IMR-90 (cell line): ENCODE measurements at places on chromosomes 16 and 17.

GRCh38 chr16:78743556-78743955 lies 644.1 kb downstream of the WWOX start:
- no peak for DNase-seq

DNA sequence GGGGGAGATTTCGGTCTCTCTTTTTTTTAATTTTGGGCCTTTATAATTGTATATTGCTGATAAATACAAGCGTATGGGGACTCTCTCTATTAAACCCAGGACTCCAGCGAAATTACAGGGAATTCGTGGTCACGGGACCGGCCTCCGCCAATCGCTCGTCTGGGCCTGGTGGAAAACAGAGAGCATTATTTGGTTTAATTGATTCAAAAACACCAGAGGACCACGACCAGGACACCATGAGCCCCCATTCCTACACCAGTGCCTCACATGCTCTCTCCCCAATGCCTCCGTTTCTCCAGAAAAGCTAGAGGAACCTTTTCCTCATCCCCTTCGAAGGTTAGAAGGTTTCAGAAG lies at the start of gene HOXB2:
TSS of gene HOXB2 (minus strand) at position 88 of the 354 bp plus-strand sequence. CDS start 198 bp downstream, outside the sequence.
- DNase-seq, result peak; percentile 77

- no peak for DNase-seq
These were observed 7.3 kb downstream of the PLEKHG4 start for GRCh38 chr16:67286441-67287235.

DNA sequence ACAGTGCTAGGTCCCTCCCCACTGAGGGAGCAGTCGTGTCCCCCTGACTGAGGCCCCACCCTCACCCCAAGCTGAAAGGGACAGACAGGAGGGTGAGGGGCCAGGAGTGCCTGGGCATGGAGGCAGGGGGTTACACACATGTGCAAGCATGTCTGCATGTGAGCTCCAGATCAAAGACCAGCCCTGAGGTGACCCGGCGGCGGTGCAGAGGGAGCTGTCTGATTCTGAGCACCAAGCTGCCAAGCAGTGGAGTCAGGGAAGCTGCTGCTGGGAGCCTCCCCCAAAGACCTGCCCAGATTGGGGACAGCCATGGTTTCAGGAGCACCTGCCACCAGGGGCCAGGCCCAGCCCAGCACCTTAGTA lies 5.5 kb downstream of the DLX3 start:
- no peak for DNase-seq

- DNase-seq, result peak; percentile 73
These were observed 4.4 kb upstream of the HIC1 start for GRCh38 chr17:2050300-2051060.

DNA sequence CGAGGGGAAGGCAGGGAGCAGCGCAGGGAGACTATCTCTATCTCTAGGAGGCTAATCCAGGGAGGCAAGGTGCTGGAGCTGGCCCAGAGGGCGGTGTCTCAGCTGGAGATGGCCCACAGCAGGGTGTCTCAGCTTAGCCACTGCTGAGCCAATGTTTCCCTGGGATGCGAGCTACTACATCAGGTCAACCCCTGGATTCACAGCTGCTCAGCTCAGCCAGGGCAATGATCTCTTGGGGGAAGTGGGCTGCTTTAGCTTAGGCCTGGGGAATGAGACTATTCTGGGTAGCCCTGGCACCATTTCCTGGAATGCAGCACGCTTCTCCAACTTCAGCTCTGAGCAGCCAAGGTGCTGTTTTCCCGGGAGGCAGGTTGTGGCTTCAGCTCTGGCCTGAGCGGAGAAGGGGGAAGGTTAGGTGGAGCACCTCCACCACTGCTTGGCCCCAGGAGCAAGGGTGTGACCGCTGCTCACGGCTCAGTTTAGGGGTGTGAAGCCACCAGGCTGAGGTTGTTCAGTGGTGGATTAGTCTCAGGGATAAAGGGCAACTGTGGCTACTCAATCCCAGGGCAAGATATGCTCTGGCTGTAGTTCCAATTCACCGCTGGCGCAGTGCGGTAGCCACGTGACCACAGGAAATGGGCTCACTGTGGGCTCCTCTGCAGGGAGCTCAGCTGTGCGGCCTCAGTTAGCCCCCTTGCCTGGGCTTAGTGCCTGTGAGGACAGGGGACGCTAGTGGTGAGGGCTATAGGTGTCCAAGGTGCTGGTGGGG lies 5.2 kb upstream of the PRSS21 start:
- no peak for DNase-seq

GRCh38 chr16:66360624-66361324 lies 5.7 kb upstream of the CDH5 start:
- no peak for DNase-seq

DNA sequence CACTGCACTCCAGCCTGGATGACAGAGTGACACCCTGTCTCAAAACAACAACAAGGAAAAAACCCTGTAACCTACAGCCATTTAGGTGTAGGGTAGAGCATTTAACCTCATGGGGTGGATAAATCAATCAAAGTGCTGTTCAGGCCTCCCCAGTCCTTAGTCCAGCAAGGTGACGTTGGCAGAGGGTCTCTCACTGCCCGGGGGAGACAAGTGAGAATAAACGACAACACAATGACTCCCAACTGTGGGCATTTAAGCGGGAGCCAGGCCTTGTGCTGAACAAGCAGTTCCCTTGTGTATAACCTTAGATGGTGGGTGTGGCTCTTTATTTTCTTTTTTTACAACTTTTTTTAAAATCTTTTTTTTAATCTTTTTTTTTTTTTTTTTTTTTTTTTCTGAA lies 29.3 kb downstream of the TMEM92 start:
- DNase-seq, result no peak

DNA sequence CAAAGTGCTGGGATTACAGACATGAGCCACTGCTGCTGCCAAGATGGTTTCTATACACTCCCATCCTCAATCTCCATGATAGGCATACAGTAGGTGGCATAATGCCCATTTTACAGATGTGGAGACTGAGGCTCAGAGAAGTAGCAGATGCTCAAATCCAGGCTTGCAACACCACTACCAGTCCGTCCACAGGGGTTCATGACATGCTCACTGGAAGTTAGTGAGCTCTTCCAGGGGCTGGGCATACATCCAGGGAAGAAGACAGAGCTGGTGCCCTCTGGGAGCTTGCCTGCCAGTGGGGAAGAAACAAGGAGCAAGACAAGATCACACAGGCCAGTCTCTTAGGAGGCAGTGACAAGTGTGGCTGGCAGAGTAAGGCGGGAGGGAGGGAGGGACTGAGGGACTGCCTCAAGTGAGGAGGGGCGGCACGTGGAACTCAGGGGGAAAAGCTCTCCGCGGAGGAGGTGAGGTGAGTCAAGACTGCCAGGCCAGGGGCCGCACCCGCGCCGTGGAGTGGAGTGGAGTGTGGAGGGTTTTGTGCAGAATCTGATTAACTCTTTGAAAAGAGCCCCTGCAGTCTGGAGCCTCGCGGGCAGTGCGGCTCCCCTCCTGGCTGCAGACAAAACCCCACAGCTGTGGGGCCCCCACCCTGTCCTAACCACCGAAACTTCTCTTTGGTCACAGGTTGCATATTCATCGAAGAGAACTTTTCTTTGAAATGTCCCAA lies 27.9 kb downstream of the SREBF1 start:
- peak; percentile 37 for DNase-seq

DNA sequence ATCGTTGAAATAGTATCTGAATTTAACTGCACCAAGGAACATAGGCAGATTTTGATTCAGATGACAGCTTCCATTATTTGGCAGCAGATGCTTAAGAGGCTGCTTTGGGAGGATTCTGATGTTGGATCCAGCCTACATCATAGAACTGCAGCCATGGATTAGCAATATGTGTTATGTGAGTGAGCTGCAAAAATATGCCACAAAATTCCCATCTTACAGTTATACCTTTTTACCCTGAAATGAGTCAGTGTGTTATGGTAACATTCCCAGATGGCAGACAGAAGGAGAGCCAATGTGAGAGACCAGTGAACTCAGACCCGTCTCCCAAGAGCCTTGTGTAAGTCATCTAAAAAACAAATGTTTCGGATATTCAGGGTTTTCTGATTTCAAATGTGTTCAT lies 206.1 kb downstream of the CDH13 start:
- DNase-seq, result peak; percentile 90

GRCh38 chr17:34308371-34308770 lies 10.9 kb upstream of the CCL8 start:
- no peak for DNase-seq

DNA sequence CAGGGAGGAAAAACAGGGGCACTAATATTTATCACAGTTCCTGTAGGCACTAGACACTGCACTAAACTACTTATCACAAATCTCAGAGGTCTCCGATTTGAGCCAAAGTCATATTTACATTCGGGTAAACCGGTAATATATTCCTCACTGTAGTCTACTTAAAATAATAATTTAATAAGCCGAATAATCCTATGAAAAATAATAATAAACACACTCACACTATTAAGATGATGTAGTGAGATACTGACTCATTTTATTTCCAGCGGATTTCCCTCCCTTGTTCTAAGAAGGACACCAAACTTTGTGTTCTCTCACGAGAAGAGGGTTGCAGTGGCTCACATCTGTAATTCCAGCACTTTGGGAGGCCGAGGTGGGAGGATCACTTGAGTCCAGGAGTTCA lies 36.6 kb upstream of the TNRC6A start:
- DNase-seq, result no peak

- DNase-seq, result no peak
These were observed 8.8 kb downstream of the TENT4B start for GRCh38 chr16:50161950-50162349.

DNA sequence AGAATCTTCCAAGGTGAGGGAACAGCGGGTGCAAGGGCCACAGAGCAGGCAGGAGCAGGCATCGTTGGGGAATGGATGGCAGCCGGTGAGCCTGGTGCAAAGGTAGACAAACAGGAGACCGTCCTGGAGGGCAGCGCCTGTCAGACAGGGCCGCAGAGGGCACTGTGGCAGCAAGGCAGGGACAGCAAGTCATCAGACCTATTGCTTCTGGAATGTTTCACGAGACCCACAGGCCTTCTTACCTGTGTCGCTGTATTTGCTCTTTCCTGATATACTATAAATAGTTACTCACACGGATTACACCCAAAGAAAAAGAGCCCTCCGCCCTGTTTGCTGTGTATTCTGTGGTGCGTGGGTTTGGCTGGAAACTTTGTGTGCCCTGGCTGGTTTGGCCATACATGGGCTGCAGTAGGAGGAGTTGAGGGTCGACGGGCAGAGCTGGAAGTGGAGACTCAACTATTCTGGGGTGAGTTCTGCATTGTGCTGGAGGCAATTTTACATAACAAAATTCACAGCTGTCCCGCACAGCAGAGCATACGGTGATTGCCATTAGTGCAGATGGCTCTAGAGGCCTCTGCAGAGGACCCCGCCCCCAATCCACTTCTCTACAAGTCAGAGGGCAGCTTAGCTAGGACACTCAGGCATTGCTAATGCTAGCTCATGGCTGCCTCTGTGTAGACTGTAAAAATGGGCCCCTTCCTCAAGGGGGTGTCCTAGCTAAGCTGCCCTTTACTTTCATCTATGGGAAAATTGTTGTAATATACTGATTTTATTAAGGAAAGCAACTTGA lies 18.6 kb upstream of the POLR3E start:
- DNase-seq, result no peak

DNA sequence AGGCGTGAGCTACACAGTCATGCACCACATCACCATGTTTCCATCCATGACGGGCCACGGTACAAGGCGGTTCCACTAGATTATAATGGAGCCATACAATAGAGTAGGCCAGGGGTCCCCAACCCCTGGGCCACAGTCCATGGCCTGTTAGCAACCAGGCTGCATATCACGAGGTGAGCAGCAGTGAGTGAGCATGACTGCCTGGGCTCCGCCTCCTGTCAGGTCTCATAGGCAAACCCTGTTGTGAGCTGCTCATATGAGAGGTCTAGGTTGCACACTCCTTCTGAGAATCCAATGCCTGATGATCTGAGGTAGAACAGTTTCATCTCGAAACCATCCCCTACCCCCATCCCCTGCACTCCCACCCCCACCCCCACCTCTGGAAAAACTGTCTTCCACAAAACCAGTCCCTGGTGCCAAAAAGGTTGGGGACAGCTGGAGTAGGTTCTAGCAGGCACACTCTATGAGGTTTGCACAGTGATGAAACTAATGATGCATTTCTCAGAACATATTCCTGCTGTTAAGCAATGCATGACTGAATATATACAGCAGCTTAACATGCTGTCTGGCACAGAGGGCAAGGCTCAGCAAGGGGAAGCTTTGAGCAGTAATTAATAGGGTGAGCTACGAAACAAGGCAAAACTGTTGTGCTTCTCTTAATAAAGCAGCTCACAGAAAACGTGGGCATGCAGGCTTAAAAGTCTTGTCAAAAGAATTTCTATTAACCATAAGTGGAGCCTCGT lies 108.0 kb downstream of the VPS53 start:
- DNase-seq, result peak; percentile 46

GRCh38 chr17:78332991-78333390 lies 26.9 kb downstream of the SOCS3 start:
- DNase-seq, result no peak

DNA sequence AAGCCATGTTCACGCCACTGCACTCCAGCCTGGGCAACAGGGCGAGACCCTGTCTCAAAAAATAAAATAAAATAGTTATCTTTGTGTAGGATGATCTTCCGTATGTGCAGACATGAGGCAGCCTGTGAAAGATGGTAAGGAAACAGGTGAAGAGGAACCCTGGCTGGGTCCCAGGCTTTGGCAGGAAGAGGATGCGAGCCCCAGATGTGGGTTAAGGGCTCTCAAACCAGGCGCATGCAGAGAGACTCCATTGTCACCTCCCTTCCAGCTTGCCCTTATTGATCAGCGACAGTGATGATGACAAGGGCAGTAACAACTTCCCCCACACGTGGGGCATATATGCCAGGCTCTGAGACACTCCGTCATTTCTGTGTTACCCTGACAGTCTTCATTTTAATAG lies 106.8 kb downstream of the GNAO1 start:
- DNase-seq, result no peak

DNA sequence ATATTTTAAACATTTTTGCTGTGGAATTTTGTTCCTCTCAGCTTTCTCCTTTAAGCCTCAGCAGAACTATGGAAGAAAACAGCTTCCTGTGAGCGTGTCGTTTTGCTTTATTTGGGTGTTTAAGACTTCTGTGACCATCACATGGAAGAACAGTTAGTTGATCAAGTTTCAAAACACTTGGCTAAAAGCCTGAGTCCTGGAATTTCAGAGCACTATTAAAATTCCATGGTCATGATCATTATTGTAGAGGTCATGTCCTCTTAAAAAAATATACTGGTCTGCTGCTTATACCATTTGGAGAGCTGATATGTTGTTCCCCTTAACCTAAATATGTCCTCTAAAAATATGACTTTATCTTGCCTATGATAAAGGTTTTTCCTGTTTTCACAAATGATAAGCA lies 12.6 kb upstream of the CDR2 start:
- peak; percentile 95 for DNase-seq

DNA sequence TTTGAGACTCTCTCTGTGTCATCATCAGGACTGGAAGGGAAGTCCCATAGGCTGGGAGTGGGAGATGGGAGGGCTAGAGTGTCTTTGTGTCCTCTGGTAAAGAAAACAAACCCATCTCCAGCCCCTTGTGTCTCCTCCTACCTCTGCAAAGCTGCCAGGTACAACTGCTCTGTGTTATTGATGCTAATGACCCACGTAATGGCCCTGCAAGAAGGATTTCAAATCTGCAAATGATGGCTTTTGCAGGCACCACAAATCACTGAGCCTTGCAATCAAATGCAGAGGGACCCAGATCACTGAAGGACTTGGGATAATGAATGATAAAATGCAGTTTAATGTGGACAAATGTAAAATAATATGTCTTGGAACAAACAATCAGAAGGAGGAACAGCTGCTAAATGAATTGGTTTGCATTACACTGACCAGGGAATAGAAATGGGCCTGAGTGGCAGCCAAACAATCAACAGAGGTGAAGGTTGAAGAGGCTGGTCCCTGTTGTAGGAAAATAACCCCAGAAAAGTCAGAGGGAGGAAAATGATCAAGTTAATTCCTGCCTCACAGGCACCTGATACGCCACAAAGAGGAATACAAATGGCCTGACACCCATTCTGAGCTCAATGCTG lies 425.1 kb downstream of the UTP18 start:
- DNase-seq, result no peak
